AG09309 (cell line): ENCODE measurements at places on chromosomes 6 and 20.

DNA sequence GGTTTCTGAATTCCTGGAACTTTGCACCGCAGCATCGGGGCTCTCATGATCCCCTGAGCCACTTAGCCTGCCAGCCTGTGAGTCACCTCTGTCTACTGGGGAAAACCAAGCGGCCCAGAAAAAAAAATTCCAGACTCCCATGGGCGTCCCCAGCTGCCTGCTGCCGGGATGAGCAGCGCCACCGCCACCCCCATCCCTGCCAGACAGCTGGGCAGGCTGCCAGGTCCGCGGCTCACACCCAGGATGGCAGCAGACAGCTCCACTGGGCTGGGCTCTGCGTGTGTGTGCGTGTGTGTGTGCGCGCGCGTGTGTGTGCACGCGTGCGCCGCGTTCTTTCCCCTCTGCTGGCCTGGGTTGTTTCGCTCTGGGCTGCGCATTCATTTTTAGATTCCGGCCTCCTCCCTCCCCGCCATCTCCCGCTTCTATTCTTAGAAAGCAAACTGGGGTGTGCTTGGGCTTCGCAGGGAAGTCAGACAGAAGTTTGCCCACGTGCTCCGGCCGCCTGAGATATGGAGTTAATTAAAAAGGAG, 38.9 kb upstream of the PMEPA1 start:
- DNase-seq, result peak; percentile 44

GRCh38 chr6:131868836-131869235, 61.0 kb downstream of the ENPP1 start:
- DNase-seq, result no peak

GRCh38 chr6:137181891-137182653, 8.6 kb upstream of the IL22RA2 start:
- DNase-seq, result no peak

GRCh38 chr6:131982740-131983259, 31.6 kb upstream of the CCN2 start:
- peak; percentile 66 for DNase-seq

DNA sequence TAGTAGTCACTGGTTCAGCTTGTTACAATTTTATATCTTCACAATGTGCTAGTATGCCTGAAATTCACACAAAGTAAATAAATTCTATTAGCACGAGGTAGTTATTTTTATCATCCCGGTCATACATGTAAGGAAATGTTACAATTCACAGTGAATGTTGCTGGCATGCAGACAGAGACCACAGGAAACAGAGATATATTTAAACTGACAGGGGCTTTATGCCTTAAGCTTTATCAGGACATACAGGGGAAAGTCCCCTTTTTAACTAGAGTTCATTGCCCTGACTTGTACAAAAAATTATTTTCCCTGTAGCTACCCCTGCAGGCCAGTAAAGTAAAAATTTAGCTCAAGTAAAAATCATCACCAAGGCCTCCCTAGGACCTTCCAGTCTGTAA, 712.0 kb upstream of the NRSN1 start:
- peak; percentile 44 for DNase-seq

DNA sequence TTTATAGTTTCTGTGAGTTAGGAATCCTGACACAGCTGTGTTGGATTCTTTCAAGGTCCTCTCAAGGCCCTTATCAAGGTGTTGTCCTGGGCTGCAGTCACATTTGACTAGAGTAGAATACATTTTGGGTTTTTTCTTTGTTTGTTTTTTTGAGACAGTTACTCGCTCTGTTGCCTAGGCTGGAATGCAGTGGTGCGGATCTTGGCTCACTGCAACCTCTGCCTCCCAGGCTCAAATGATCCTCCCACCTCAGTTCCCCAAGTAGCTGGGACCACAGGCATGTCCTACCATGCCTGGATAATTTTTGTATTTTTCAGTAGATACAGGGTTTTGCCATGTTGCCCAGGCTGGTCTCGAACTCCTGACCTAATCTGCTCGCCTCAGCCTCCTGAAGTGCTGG, 15.7 kb downstream of the NFYA start:
- no peak for DNase-seq

GRCh38 chr6:116060572-116061283, at the start of gene FRK:
TSS of gene FRK (minus strand) at chr6:116060891. CDS start at chr6:116060311, 580 bp downstream.
- DNase-seq, result no peak

- DNase-seq, result no peak
These were observed 598.8 kb downstream of the EPHA7 start for GRCh38 chr6:92820601-92821000.

DNA sequence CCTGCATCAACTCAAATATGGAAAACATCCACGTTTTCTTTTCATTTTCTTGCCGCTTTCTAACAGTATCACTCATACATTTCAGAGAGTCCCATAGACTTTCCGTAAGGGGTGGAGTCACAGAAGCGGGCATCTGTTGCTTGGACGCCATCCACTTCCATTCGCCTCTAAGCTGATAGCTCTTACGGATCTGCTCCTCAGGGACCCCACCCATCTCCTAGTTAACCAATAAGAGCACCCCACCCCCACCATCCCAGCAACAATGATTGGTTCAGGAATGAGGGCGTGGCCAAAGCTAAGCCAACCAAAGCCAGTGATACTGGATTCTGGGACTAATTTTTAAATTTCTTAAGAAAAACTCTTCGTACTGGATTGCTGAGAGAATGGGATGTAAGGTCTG, 42.4 kb downstream of the SLC2A10 start:
- no peak for DNase-seq
